ENCODE measurements at places on chromosomes 12 and 14. TPM values are rescaled to one million over a fixed set of nuclear protein-coding genes. Genes with fewer than 3 reads are reported as not detected.

The UTP20 gene
- polyA plus RNA-seq = 6.3 TPM

The CFAP54 gene
- polyA plus RNA-seq = 0.41 TPM

The BEGAIN gene
- 1.2 TPM for polyA plus RNA-seq

The SIRT4 gene
- polyA plus RNA-seq = 0.56 TPM

The TOMM20L gene
- polyA plus RNA-seq = not detected

The GLIPR1L2 gene
- polyA plus RNA-seq = 0.13 TPM

The EEF1AKMT3 gene
- 8.1 TPM for polyA plus RNA-seq

The PLA2G1B gene
- polyA plus RNA-seq = not detected

The ENDOU gene
- 0.09 TPM for polyA plus RNA-seq

The PLEKHD1 gene
- not detected for polyA plus RNA-seq

The MYL2 gene
- polyA plus RNA-seq = not detected

The TSPAN9 gene
- 39.1 TPM for polyA plus RNA-seq

The MARS1 gene
- polyA plus RNA-seq = 164 TPM

The GTF2H3 gene
- polyA plus RNA-seq = 19.9 TPM

The COA8 gene
- polyA plus RNA-seq = 21.1 TPM

The SRRM4 gene
- not detected for polyA plus RNA-seq

The GLI1 gene
- polyA plus RNA-seq = 3.6 TPM

The NKX2-1 gene
- not detected for polyA plus RNA-seq

The MIS18BP1 gene
- polyA plus RNA-seq = 10.6 TPM

The RDH16 gene
- polyA plus RNA-seq = not detected

The SLC25A21 gene
- polyA plus RNA-seq = 0.62 TPM

The ADGRD1 gene
- polyA plus RNA-seq = not detected

The ALKBH2 gene
- 14.1 TPM for polyA plus RNA-seq

The GMFB gene
- 14.1 TPM for polyA plus RNA-seq

The WNT5B gene
- 98.8 TPM for polyA plus RNA-seq

The METTL1 gene
- 27.5 TPM for polyA plus RNA-seq

The SNAPC1 gene
- 7.0 TPM for polyA plus RNA-seq

The CEBPE gene
- not detected for polyA plus RNA-seq

The HVCN1 gene
- polyA plus RNA-seq = 1.3 TPM

The TAS2R30 gene
- not detected for polyA plus RNA-seq

The KRT78 gene
- not detected for polyA plus RNA-seq

The KCNA1 gene
- polyA plus RNA-seq = not detected

The FBLN5 gene
- 68.1 TPM for polyA plus RNA-seq

The CIROP gene
- polyA plus RNA-seq = 0.37 TPM

The ANO2 gene
- not detected for polyA plus RNA-seq

The FAIM2 gene
- 5.3 TPM for polyA plus RNA-seq

The TBX3 gene
- 40.5 TPM for polyA plus RNA-seq

The SCNN1A gene
- 0.24 TPM for polyA plus RNA-seq

The GZMH gene
- polyA plus RNA-seq = not detected

The CLEC4D gene
- polyA plus RNA-seq = not detected

The TMEM233 gene
- not detected for polyA plus RNA-seq

The C1QL4 gene
- polyA plus RNA-seq = 0.46 TPM

The OR4E2 gene
- polyA plus RNA-seq = not detected

The KRT86 gene
- polyA plus RNA-seq = not detected

The TAS2R50 gene
- polyA plus RNA-seq = not detected

Measured in IMR-90 (cell line).